GM12891 (cell line): ENCODE measurements at places on chromosomes 1 and 21.

DNA sequence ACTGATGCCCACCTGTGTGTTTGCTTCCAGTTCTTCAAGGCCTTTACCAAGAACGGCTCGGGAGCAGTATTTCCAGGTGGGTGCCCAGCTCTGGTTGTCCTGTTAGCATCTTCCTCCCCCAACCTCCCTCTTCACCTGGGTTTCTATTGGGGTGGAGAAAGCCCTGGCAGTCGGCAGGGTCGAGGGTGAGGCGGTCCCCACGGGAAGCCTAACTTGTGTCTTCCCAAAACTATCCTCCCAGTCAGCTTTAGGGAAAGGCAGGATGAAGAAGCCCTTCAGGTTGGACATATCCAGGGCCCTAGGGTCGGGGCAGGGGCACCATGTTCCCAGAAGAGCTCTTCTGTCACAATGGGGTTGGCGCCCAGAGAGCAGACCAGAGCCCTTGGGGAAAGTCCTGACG is 20.6 kb downstream of the QSOX1 start:
- no peak for DNase-seq

DNA sequence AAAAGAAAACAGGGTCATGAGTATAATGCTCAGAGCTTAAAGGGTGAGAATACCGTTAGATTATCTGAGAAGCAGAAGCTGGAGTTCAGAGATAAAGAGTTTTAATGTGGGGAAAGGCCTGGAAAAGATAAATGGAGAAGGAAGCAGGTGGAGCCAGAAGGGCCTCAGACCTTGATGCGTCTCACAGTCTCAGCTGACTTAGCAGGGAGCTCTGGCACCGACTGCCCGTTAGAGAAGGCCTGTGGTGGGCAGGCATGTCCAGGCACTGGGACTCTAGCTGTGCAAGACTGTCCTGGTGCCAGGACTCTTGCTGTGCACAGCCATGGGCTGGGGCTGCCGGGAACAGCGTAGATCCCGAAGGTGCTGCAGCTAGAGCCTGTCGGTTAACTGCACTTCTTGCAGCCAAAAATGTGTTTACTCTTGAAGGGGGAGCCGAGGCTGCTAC is 3.8 kb upstream of the SLAMF9 start:
- no peak for DNase-seq

DNA sequence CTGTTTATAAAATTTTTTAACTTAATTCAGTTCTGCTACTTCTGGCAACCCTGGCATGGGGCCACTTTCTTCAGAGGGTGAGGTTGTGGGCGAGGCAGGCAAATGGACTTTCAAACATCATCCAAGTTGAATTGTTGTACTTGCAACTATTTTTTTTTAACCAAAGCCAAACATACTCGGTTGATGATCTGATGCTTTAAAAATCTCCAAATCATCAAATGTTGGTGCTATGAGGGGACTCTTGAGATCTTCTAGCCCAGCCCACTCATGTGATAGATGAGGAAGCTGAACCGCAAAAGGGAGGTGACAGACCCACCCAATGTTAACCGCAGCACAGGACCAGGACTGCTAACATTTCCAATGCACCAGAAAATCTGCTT is 6.7 kb downstream of the SLC1A7 start:
- DNase-seq = no peak

DNA sequence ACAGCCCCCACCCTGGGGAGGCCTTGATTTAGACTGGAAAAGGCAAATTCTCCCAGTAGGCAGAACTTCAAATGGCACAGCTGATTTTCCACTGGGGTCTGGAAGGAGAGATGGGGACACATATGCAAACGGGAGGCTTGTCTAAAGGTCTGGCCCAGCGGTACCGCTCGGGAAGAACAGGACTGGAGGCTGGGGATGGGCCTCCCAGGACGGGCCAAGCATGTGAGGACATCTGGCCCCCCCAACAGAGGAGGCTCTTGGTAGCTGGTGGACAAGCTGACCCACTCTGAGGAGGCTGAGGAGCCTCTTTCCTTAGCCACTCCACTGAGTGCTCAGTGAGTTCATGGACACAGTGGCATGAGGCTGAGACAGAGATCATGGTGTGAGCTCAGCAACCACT is 170.0 kb downstream of the NPHP4 start:
- no peak for DNase-seq

- DNase-seq = no peak
Observed at GRCh38 chr1:35320937-35321336, 52.4 kb downstream of the ZMYM4 start.
